ENCODE measurements at places on chromosomes 4 and X. TPM values are rescaled to one million over a fixed set of nuclear protein-coding genes. Genes with fewer than 3 reads are reported as not detected.

The KLF8 gene
- 4.4 TPM for polyA plus RNA-seq

The DKK2 gene
- polyA plus RNA-seq, result 1.6 TPM

The IL2 gene
- polyA plus RNA-seq, result 0.24 TPM

The PRRG3 gene
- 2.1 TPM for polyA plus RNA-seq

The SPIN2A gene
- polyA plus RNA-seq, result 2.1 TPM

The AVPR2 gene
- polyA plus RNA-seq, result 0.28 TPM

The SLC2A9 gene
- 28.7 TPM for polyA plus RNA-seq

The DMRTC1 gene
- polyA plus RNA-seq, result not detected

The SMPX gene
- polyA plus RNA-seq, result 4.9 TPM

The NSG1 gene
- polyA plus RNA-seq, result 30.1 TPM

The POLN gene
- polyA plus RNA-seq, result 2.3 TPM

The RIPPLY1 gene
- polyA plus RNA-seq, result 0.81 TPM

The PRR32 gene
- polyA plus RNA-seq, result 0.18 TPM

The BANK1 gene
- polyA plus RNA-seq, result 0.63 TPM

The ADAM29 gene
- 0.13 TPM for polyA plus RNA-seq

The RAB39B gene
- polyA plus RNA-seq, result 1.6 TPM

The CPE gene
- polyA plus RNA-seq, result 162 TPM

The ABCG2 gene
- 5.7 TPM for polyA plus RNA-seq

The ARAP2 gene
- polyA plus RNA-seq, result 13.6 TPM

The HS3ST1 gene
- 1.4 TPM for polyA plus RNA-seq

The TMPRSS11A gene
- 0.04 TPM for polyA plus RNA-seq

The TEX13A gene
- polyA plus RNA-seq, result not detected

The TNIP3 gene
- polyA plus RNA-seq, result 0.16 TPM

The BLOC1S4 gene
- polyA plus RNA-seq, result 14.8 TPM

The TTC29 gene
- polyA plus RNA-seq, result 0.10 TPM

The PCYT1B gene
- polyA plus RNA-seq, result 3.8 TPM

The UGT2B11 gene
- 0.15 TPM for polyA plus RNA-seq

The KCND1 gene
- 2.5 TPM for polyA plus RNA-seq

The UBL4A gene
- 25.6 TPM for polyA plus RNA-seq

The FAM184B gene
- polyA plus RNA-seq, result 0.04 TPM

The MAGEA3 gene
- not detected for polyA plus RNA-seq

The SPANXB1 gene
- polyA plus RNA-seq, result 0.90 TPM

All from large intestine (tissue), 12 donors.